ENCODE measurements at places on chromosomes 2 and 18. TPM values are rescaled to one million over a fixed set of nuclear protein-coding genes. Genes with fewer than 3 reads are reported as not detected.

- DNase-seq: no peak
Observed at GRCh38 chr18:77052983-77053309, 79.6 kb downstream of the MBP start.

DNA sequence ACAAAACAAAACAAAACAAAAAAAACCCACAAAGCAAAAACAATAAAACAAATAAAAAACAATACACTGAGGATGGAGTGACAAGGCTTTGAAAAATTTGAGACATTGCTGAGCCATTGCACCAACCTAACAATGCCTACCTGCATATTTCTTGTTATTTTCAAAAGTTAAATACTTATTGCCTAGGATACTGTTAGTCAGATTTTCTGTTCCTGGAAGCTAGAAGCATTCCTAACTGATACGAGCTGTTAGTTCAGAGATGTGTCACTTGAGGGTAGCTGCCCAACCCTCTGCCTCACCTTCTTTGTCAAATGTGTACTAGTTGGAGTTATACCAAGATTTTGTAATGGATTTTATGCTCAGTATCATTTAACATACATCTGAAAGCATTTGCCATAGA, 187.2 kb downstream of the TXNL1 start:
- DNase-seq: no peak

GRCh38 chr2:236177604-236177966, 9.4 kb upstream of the GBX2 start:
- no peak for DNase-seq

DNA sequence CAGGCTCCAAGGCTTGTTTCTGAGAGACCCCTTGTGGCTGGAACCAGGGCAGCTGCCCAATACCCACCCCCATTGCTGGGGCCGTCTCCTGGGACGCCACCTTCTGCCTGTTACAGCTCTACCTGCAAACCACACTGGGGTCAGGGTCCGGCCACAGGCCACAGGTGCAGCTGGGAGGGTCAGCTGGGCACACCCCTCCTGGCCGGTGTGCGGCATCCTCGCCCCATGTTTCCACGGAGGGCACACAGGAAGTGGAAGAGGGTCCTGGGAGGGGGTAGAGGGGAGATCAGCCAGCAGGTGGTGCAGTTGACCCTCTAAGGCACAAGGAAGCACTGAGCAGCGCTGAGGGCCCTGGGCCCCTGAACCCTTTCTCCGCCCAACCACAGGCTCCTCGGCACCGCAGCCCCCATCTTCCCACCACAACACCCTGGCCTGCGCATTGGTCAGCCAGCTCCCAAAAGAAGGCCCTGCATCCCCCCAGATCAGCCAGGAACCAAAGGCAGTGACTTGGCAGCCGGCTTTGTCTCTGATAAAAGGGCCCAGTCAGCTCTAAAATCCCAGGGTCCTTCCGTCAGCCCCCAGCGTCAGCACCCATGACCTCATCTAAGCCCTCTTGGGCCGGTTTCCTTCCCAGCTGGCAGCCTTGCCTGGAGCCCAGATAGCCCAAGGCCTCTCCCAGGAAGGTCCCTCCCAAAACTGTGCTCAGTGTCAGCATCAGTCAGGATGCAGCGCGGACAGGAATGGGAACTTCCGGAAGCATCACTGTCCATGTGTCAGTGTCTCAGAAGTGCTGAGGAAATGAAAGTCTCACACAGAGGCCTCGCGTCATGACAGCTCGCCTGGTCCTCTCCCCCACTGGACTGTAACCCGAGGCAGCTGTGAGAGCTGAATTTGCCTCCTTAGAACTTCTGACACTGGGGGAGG, 1.7 kb downstream of the ERFE start:
- DNase-seq: no peak

The SH3RF3 gene
- 11.3 TPM for total RNA-seq

DNA sequence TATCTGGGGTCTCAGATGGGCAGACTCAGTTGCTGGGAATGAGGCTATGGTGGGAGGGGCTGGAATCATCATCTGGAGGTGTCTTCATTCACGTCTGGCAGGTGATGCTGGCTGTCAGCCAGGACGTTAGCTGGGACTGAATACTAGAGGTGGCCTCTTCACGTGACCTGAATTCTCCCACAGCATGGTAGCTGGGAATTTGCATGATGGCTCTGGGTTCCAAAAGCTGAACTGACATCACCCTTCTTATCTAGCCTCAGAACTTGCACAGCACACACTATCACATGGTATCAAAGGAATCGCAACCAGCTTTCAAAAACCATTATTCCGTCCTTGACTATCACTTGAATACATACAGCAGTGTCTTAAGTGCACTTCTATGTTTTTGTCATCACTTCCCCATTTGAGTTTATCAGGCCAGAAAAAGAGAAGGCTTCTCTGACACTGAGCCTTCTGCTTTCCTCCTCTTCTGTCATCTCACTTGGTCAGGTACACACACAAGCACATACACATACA, 53.0 kb upstream of the LRP2 start:
- no peak for DNase-seq

The ADCYAP1 gene
- not detected for total RNA-seq

The SULT1C4 gene
- total RNA-seq: 33.3 TPM

DNA sequence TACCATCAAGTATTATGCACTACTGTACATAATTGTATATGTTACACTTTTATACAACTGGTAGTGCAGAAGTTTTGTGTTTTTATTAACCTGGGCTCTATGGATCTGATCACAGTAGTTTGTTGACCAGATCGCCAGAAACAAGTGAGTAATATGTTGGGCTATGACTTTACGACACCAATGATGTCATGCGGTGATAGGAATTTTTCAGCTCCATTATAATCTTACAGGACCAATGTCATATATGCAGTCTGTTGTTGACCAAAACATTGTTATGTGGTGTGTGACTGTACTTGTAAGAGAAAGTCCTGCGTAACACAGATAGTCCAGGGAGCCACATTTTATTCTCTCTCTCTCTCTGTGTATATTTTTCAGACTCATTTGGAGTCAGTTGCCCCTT, 4.5 kb upstream of the ACOXL start:
- no peak for DNase-seq

The AOX1 gene
- 0.88 TPM for total RNA-seq

DNA sequence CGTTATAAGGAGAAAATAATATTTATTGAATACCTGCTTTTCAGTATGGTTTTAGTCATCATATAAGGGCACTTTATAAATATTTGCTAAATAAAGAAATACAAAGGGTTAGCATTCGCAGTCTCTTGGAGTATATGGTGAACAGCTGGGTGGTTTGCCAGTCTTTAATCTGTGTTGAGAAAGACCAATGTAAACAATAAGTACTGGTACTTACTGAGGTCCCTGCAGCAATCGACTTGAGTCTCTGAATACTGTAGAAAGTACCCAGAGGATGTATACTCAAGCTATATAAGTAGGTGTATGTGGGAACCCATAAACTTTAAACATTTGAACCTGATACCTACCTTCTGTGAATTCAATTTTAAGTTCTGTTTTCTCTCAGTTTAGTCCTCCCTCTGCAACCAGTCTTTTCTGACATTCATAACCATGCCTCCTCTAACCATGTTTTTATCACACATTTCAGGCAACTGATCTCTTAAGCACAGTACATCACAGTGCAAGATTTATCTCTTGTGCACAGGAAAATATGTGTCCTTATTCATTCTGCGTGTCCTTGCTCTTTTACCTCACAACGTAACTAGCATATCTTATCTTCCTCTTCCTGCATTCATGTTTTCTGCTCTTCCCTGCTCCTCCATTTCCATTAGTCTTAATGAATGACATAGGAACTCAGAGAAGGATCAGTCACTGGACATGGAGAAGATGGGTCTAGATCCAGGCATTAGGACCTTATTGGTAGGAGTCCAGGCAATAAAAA, 21.7 kb downstream of the C18orf63 start:
- DNase-seq: no peak

- no peak for DNase-seq
Observed at GRCh38 chr18:10085416-10085815, 171.6 kb downstream of the VAPA start.

All from kidney epithelial cell (primary cell).